ENCODE measurements at places on chromosomes 3 and 15. TPM values are rescaled to one million over a fixed set of nuclear protein-coding genes. Genes with fewer than 3 reads are reported as not detected.

Gene SNUPN
- 51.5 TPM for polyA plus RNA-seq

Gene DNAH12
- polyA plus RNA-seq, result not detected

Gene CFAP44
- 0.29 TPM for polyA plus RNA-seq

Gene GPR149
- not detected for polyA plus RNA-seq

Gene SCN10A
- not detected for polyA plus RNA-seq
